ENCODE measurements at places on chromosomes 12 and 14. TPM values are rescaled to one million over a fixed set of nuclear protein-coding genes. Genes with fewer than 3 reads are reported as not detected.

GRCh38 chr12:91361864-91362263, 179.2 kb upstream of the DCN start:
- DNase-seq: peak; percentile 68

GRCh38 chr12:92003701-92004100, 141.9 kb downstream of the BTG1 start:
- DNase-seq: no peak

The ANO6 gene
- 67.6 TPM for total RNA-seq

The DNAAF2 gene
- 6.4 TPM for total RNA-seq

DNA sequence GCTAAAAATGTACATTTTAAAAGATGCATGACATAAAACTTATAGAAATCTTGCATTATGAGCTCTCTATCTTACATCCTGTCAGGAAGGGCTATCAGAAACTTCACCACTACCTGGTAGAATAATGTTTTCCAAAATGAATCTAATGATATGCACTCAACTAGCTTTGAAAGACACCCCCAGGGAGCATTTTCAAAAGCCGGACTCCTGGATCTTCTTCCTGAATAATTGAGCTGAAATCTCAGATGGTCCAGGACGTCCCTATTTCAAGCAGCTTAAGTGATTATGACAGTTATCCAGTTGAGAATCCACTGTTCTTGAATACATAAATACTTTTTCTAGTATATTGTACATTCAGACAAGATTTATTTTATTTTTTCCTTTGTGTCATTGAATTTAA, 200.6 kb upstream of the MGAT4C start:
- no peak for DNase-seq

DNA sequence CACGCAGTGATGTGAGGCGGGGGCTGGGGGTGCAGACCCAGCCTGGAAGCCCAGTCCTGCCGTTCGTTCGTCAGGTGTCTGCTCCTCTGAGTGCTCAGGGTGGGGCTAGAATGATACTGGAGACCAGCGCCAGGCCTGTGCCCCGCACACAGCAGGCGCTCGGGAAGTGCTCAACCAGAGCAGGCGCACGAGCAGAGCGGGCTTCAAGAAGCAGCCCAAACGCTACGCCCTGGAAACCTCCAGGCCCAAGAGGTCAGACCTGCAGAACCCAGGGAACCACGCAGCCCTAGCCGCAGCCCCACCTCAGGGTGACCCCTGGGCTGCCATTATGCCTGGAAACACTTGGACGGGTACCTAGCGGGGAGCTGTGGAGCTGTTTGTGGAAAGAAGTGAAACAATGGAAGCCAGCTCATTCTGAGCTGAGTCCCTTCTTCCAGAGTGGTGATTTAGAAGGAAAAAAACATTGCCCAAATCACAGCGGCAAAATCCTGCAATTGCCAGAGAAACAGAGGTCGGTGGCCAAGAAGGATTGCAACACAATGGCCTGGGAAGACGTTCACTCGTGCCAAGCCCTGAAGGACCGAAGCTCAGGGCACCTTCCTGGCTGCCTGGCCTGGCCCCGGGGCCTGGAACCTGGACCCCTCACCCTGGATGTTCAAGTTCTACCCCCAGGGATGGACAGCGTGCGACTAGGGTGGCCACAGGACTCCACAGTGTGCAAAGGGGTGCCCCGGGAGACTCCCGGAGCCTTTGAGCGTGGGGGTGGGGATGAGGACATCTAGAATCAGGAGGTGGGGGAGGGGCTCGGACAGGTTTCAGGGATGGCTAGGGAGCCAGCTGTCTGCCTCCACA, 40.4 kb upstream of the DIO3 start:
- DNase-seq: no peak

DNA sequence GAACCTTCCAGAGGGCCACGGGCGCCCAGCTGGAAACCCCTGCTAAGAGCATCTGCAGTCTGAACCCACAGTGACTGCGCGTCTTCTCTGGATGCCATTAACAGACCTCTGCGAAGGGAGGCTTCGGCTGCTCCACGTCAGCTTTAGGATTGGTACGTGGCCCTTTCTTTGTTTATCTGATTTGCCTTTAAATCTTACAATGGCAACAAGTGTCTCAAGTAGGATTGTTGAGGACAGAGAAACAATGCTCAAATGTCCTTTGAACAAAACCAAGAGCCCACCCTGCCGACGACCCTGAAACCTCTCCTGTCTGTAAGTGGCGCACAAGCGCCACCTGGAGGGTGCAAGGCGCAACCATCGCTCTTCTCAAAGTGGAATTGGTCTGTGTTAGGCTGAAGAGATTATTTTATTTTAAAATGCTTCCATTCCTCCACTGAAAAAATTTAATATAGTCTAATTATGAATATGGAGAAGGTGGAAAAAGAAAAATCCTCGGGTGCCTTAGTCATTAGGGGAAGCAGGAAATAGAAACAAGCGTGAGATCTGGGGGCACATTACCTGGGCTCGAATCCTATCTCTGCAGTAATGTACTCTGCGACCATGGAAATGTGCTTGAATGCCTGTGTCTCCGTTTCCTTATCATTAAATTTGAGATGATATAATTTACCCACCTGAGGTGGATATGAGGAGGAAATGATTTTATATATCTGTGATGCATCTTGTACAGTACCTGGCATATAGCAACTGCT, 82.6 kb upstream of the PTPRB start:
- peak; percentile 83 for DNase-seq

- DNase-seq: no peak
These were observed 5.3 kb upstream of the GDF11 start for GRCh38 chr12:55737581-55738122.

GRCh38 chr14:83217492-83217891, 1683.8 kb upstream of the SEL1L start:
- DNase-seq: no peak

All from endothelial cell of umbilical vein (primary cell).